Stimulated activated CD4-positive, alpha-beta T cell treated with anti-CD3 and anti-CD28 coated beads, Interleukin-1b, Interleukin-23, amount 100 ng/mL, for 1 hour (primary cell): ENCODE measurements at places on chromosomes 2 and 18.

DNA sequence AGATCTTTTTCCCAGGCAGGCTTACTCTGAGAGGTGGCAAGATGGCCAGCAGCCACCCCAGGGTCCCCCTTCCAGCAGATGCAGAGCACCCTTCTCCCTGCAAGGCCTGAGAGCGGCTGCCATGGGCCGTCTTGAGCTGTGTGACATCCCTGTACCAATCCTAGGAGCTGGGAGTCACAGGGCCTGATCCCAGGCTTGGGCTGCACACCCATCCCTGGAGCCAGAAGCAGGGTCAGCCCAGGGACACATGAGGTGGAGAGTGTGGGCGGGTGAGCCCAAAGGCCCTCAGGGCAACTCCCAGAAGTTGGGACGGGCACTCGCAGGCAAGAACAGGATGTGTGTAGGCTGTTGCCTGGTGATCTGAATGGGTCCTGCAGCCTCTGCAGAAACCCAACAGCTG is 40.5 kb downstream of the CROCC2 start:
- DNase-seq, result no peak

DNA sequence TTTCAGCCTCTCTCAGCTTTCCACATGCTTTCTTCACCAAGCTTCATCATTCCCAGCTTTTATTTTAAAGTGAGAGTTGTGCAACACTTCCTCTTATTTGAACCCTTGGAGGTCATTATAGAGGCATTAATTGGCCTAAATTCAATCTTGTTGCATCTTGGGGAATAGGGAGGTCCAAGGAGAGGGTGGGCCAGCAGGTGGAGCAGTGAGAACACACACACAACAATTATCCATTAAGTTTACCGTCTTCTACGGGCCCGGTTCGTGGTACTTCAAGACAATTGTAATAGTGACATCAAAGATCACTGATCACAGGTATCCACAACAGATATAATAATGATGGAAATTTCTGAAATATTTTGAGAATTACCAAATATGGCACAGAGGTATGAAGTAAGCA is 457.2 kb upstream of the SMIM21 start:
- no peak for DNase-seq

- no peak for DNase-seq
These were observed 13.7 kb upstream of the INO80C start for GRCh38 chr18:35511428-35511827.

DNA sequence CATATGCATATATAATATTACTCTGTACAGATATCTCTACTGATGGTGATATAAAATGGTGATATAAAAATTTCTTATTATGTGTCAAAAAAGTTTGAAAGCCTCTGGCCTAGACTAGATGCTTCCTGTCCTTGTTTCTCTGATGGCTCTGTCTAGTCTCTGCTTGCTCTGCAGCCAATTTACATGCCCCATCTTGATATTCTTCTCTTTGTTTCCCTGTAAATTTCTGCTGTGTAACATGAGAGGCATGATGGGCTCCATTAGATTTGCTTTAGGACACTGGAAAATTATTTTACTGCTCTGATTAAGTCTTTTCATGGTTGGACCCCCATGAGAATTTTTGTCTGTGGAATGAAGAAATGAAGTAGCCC is 24.3 kb downstream of the BABAM2 start:
- DNase-seq, result no peak

GRCh38 chr18:24033641-24034412 is 19.3 kb downstream of the TTC39C start:
- no peak for DNase-seq

- no peak for DNase-seq
These were observed 59.1 kb upstream of the SLC14A2 start for GRCh38 chr18:45556222-45556621.

- no peak for DNase-seq
These were observed 82.5 kb downstream of the SPRED2 start for GRCh38 chr2:65349863-65350262.

DNA sequence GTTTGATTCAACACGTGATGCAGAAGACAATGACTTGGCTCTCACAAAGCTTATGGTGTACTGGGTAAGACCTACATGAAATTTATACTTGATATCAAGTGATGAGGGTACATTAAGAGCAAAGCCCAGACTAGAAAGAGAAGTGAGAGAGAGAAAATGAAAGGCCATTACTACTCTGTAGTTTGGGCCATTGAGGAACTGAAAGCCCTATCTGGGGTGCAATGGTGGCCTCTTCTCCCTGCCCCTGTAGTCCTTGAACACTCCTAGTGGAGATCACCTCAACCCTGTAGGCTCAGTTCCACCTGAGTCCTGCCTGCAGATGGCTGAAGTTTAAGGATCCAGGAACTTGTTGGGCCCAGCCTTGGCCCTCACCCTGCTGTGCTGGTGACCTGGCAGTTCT is 569.8 kb upstream of the MEX3C start:
- no peak for DNase-seq

DNA sequence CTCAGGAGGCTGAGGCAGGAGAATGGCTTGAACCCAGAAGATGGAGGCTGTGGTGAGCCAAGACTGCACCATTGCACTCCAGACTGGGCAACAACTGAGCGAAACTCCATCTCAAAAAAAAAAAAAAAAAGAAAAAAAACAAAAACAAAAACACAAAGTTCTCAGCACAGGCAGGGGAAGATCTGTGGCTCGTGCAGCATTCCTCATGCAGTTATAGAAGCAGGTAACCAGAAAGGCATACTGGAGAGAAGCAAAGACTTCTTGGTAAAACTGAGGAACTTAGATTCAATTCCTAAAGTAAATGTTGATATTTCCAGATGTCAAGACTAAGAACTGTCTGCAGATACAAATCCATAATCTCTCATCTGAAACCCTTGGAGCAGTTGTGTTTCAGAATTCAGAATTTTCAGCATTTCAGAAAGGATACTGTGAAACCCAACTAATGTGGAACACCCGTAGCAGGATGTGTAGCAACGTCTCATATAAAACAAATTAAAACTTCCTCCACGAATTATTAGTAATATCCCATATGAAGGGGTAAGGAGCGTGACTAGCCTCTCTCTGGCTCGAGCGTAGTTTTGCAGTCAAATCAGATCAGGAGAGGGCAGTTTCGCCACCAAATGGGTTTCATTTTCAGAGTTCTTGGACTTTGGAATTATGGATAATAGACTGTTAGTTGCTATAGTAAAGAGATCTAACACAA is 13.2 kb upstream of the SLC25A52 start:
- no peak for DNase-seq

DNA sequence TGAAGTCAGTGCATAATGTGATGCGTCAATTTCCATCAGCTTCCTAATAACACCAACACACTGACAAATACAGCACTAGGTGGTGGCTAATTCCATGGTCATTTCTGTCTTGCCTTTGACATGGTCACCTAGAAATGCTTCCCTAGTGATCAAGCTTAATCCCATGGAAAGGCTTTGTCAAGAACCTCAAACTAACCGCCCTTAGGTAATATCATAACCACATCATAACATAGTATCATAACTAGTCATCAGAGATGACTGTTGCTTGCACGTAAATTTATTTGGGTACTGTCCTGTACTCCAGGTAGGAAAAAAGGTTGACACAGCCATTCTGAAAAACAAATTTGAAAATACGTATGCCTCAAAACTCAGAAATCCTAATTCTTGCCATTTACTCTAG is 471.8 kb downstream of the IRS1 start:
- no peak for DNase-seq
